ENCODE measurements at places on chromosomes 12 and 14.

- DNase-seq = no peak
Measured at GRCh38 chr12:130701402-130701744, 14.7 kb downstream of the RIMBP2 start.

- no peak for DNase-seq
Measured at GRCh38 chr14:58283730-58284129, 14.6 kb upstream of the ARID4A start.

DNA sequence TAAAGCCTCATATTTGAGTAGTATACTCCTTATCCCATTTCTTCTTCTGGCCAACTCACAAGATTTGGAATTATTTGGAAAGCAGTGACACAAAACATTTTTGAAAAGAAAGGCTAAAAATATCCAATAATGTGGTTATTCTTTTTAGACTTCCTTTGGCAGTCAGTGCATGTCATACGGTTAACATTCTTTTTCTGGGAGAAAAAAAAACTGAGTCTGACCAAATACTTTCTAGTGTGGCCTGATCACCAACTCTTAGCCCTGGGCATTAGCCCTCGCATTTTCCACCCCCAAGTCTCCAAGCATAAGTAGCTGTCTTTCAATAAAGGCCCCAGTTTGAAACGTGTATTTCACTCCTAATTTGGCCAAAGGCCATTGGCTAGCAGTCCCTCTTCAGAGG, 5.9 kb downstream of the RASSF3 start:
- DNase-seq = no peak

GRCh38 chr14:54572316-54572715, 5.4 kb downstream of the SAMD4A start:
- DNase-seq = no peak

DNA sequence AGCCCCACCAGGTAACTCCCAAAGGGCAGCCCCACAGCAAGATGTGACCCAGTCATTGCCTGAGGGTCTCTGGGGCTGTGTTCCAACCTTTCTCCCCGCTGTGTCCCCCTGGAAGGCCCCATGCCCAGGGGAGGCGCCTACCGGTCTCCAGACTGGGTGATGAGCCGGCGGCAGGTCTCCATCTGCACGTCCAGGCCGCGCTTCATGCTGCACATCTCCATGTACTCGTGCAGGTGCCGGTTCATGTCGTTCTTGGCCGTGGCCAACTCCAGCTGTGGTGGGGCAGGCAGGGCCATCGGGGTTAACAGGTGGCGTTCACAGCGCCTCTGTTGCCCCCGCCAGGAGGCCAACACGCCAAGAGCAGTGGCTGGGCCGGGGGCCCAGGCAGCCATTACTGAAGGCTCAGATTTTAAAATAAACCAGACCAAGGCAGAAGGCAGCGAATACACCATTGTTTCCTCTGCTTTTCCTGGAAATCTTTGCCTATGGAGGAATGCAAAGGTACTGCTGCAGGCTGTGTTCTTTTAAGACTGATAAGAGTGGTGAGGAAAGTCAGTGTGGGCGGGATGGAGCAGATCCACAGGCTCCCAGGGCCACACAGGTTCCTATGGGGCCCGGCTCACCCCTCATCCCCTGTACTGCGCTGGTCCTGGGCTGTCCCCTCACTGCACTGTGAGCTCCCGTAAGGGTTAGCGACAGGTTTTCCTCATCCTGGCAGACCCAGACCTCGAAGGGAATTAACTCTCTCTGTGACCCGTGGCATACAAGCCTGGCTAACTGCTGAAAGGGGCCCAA, 7.3 kb downstream of the GAPDH start:
- DNase-seq = no peak

- DNase-seq = no peak
Measured at GRCh38 chr14:101225157-101226152, 321.9 kb upstream of the RTL1 start.

- no peak for DNase-seq
Measured at GRCh38 chr14:96136371-96137005, 68.2 kb upstream of the BDKRB2 start.

- DNase-seq = no peak
Measured at GRCh38 chr14:64760916-64761315, 56.7 kb downstream of the PLEKHG3 start.

- no peak for DNase-seq
Measured at GRCh38 chr14:99722741-99723140, 38.6 kb downstream of the CYP46A1 start.

DNA sequence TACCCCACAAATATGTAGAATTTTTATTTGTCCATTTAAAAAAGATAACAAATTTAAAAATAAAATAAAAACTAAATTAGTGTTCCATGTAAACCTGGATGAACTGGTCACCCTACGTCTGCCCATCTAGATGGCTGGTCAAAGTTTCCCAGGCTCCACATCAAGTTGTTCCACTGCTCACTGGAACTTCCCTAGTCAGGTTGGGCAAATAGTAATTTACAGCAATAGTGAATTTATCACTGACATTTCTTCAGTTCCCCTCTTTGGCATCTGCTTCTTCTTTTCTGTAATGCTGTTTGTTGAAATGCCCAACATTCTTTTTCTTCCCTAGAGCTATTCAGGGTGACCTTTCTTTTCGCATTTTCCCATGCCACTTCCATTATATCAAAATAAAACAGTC, 272.7 kb upstream of the BTG1 start:
- DNase-seq = no peak

- no peak for DNase-seq
Measured at GRCh38 chr12:42180990-42181596, 36.4 kb upstream of the GXYLT1 start.

DNA sequence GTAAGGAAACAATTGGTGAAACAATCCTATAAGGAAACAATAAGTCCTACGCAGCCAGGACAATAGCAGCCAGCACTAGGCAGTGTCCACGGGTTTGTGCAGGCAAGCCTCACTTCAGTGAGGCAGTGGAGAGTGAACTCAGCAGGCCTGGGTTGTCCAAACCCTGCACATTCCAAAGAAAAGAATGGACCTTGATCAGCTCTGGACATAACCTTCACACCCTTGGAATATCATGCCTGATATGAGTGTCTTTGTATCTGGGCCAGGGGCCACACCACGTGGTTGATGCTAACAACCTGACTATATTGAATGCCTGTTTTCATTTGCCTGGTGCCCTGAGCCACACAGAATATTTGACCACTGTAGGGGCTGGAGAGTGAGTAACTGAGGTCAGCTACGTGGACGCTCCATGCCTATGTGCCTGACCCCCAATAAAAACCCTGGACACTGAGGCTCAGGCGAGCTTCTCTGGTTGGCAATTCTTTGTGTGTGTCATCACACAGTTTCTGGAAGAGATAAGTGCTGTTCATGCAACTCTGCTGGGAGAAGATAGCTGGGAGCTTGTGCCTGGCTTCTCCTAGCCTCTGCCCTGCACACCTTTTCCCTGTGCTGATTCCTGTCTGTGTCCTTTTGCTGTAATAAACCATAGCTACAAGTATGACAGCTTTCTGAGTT, 81.4 kb upstream of the NCOR2 start:
- no peak for DNase-seq

DNA sequence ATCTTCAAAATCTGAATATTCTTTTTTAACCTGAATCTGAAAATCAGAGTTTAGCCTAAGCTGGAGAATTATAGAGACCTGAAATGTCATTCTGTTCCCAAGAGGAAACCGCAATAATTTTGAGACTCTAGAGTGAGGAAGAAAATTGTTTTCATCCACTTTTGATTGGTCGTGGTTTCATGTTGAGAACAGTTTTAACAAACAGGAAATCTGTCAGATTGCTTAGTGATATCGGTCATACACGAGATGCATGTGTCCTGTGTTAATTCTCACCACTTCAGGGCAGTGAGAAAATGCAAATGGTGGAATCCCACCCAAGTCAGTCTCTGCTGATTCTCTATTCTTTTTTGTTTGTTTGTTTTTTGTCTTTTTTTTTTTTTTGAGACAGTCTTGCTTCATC, 1498.5 kb upstream of the TMEM132C start:
- no peak for DNase-seq

DNA sequence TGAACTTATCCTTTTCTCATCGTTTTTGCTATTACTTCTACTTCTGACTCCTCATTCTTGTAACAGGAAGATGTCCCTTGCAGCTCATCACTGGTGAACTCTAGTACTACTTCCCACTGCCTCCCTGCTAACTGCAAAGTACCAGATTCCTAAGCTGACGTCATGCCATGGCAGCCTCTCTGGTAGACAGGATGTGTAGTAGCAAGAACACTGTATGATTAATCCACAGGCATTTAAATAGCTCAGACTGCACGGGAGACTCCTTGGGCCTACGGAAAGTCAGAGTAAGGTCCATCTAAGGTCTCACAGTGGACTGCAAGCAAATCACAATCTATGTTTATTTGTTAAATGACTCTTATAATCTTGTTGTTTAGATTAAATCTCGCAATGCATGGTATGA, 43.5 kb downstream of the DNAI7 start:
- DNase-seq = no peak

DNA sequence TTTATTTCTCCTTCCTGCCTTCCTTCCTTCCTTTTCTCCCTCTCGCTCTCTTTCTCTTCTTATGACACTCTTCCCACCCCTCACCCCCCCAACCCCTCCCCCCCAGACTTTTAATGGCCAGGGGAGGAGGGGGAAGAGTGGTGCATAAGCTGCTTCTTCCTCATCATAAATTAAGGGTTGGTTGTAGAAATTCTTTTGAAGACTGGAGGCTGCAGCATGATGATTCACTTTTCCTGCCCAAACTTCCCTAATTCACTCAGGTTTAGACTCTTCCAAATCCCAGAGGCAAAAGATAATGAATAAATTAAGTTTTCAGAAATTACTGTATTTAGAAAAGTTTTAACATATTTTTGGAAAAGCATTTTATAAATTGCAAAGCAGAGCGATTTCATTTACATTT, 58.2 kb downstream of the GRIP1 start:
- no peak for DNase-seq

DNA sequence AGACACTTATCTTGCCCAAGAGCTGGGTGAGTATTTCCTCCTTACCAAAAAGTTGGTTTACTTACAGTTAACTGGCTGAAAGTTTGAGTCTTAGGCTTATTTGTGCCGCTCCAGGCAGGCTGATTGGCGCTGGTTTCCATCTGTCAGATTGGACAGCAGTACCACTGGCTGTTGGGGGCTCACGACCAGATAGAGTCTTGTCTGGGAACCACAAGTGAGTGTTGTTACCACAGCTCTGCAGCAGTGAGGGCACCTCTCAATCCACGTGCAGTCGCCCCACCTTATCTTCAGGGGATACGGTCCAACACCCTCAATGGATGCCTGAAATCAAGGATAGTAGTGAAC, 58.9 kb downstream of the DDX51 start:
- no peak for DNase-seq

DNA sequence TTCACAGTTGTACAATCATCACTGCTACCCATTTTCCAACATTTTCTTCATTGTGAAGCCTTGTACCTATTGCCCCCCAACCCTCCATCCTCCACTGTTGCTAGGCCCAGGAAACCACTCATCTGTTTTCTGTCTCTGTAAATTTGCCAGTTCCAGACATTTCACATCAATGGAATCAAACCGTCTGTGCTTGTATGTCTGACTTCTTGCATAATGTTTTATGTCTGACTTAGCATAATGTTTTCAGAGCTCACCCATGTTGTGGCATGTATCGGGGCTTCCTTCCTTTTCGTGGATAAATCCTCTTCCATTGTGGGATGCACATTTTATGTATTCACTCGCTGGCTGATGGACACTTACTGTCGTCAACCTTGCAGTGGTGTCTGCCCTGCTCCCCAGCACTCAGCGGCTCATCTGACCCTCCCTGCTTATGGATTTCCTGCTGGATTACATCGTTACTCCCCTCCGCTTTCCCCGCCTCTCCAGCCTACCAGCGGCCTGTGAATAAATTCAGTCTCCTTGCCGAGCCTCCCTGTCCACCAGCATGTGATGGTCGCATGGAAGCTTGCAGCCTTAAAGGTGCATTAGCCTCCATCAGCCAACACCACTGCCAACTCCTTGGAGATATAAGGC, 727.6 kb upstream of the TMEM132C start:
- DNase-seq = no peak

- no peak for DNase-seq
Measured at GRCh38 chr12:43893670-43894069, 57.8 kb downstream of the TMEM117 start.

GRCh38 chr14:96039633-96040311, 610 bp downstream of the C14orf132 start:
- no peak for DNase-seq

DNA sequence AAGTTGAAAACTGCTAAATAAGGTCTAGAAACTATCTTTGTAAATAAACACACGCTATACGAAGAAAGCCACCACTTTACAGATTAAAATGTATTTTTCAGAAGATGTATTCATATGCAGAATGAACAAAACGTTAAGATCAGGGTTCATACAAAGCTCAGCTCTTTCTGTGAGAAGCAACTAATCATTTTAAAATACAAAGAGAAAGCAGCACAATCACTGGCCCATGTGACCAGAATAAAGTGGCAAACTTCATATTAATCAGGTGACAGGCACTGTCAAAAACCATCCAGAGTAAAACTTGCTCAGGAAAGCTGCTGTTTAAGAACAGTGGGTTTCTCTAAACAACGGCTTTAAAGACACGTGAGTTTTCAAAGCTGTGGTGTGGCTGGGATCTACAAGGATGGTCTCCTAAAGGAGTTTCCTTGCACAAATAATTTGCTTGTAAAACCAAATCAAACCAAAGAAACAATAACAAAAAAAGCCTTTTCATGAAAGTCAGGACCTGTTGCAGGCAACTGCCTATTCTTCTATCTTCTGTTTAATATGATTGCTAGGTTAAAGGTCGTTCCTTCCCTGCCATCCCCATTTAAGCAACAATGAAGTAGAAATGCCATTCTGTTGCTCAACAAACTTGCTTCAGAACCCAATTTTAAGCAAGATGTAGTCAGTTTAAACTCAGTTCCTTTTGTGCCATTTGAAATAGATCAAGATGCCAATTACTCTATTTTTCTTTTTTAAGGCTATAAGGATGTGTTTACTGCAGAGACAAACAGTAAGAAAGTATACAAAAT, 22.3 kb downstream of the SEL1L start:
- no peak for DNase-seq

GRCh38 chr12:29733060-29733459, 50.7 kb downstream of the TMTC1 start:
- DNase-seq = no peak

DNA sequence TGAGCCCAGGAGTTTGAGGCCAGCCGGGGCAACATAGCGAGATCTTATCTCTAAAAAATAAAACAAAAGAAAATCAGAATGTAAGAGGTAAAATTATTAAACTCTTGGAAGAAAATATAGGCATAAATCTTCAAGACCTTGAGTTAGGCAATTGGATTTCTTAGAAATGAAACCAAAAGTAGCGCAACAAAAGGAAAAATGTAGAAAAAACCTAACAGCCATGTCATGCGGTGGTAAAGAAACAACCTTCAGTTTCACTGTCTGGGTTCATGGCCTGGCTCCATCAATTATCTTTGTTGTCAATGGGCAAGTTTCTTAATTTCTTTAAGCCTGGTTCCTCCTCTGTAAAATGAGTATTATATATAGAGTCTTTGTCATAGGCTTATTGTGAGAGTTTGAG, 5.6 kb upstream of the GCH1 start:
- DNase-seq = no peak
